Urinary bladder (tissue), 4 donors: ENCODE measurements at places on chromosomes 5 and 9. TPM values are rescaled to one million over a fixed set of nuclear protein-coding genes. Genes with fewer than 3 reads are reported as not detected.

The NIM1K gene
- total RNA-seq, result 0.53 TPM

The GNA14 gene
- total RNA-seq, result 17.6 TPM

The ADAMTS2 gene
- 80.9 TPM for total RNA-seq

The TRPM3 gene
- 14.3 TPM for total RNA-seq

The NSMF gene
- 8.6 TPM for total RNA-seq

The DAB2IP gene
- total RNA-seq, result 16.8 TPM

The CDH9 gene
- total RNA-seq, result 0.53 TPM

The ZNG1A gene
- total RNA-seq, result 51.2 TPM

The FAM219A gene
- 6.0 TPM for total RNA-seq

The OTP gene
- not detected for total RNA-seq

The GZMA gene
- 1.4 TPM for total RNA-seq

The SLC35D2 gene
- total RNA-seq, result 22.6 TPM
